Inflammatory macrophage treated with lipopolysaccharide for 1 hour (primary cell): ENCODE measurements at places on chromosomes 7 and 10.

- no peak for DNase-seq
Observed at GRCh38 chr10:132178672-132179545, 7.8 kb upstream of the DPYSL4 start.

- DNase-seq = no peak
Observed at GRCh38 chr7:51035716-51036115, 253.0 kb upstream of the GRB10 start.

- no peak for DNase-seq
Observed at GRCh38 chr7:14218338-14218737, 228.9 kb upstream of the ETV1 start.

DNA sequence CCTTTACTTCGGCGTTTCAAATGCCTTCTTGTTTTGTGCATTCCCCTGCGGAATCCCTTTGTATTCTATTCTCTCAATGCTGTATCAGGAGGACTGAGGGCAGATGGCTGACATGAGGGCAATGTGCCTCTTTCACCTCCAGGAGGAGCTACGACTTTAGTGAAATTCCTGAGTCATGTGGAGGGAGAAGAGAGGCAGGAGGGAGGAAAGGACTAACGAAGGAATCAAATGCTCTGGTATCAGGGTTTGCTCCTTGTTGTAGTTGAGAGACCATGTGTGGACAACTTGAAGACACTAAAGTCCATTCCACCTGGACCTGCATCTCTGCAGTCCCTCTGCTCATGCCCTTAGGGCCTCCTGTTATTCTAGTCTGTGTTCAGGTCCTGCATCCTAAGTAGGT lies 40.2 kb upstream of the PRSS58 start:
- DNase-seq = peak; percentile 17

- DNase-seq = no peak
Observed at GRCh38 chr7:107613948-107614347, 33.9 kb downstream of the BCAP29 start.

DNA sequence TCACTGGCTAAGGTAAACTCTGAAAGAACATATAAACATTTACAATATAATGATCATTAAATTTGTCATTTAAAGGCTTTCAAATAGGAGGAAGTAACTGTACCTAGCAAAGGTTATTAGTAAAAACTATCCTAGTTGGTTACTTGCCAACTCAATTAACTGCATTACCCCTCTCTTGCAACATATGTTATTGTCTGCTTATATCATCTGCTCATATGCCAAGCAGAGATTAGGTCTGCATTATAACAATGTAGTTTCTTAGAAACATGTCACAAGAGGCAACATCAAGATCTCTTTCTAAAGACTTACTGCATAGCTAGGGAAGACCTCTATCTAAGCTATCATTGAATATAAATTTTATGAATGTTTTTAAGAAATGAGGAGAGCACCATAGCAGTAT lies 132.5 kb downstream of the RELN start:
- DNase-seq = no peak
